ENCODE measurements at places on chromosomes 3 and 15.

DNA sequence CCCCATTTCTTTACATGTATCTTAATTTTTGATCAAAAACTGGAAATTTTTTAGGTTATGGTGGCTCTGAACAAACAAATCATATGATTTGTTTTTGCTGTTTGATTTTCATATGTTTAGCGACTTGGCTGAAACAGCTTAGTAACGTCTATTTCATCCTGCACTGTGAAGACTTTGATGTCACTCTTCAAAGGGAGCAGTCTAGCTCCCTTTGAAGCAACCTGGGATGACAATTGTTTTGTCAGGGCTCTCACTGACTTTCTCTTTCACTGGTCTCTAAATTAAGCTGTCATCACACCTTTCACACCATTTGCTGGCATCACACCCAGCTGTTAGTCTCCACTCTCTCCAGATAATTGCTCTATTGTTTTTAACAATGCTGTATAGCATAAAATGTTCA is 896.9 kb downstream of the IGSF11 start:
- no peak for DNase-seq

DNA sequence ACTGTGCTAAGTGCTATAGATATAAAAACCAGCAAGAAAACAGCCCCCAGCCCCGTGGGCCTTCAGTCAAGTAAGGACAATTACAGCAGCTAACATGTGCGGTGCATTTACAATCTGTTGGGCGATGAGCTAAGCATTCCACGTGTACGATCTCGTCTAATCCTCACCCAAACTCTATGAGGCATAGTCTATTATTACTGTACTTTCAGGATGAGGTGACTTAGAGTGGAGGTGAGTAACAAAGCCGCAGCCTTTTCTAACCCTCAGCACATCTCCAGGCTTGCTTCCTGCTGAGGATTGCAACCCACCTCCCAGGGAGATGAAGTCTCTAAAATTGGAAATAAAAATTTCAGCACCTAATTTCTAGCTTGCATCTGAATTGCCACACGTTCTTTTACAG is 53.2 kb upstream of the MCF2L2 start:
- DNase-seq, result no peak

- DNase-seq, result peak; percentile 90
Measured at GRCh38 chr3:148697306-148698189, at the start of gene AGTR1. Gene AGTR1, plus strand, starts transcription at chr3:148697903. Its CDS starts 43,133 bp downstream, at chr3:148741036.

- DNase-seq, result no peak
Measured at GRCh38 chr3:11613851-11614487, 29.7 kb downstream of the VGLL4 start.

GRCh38 chr3:177249203-177249602 is 51.9 kb upstream of the TBL1XR1 start:
- DNase-seq, result no peak

DNA sequence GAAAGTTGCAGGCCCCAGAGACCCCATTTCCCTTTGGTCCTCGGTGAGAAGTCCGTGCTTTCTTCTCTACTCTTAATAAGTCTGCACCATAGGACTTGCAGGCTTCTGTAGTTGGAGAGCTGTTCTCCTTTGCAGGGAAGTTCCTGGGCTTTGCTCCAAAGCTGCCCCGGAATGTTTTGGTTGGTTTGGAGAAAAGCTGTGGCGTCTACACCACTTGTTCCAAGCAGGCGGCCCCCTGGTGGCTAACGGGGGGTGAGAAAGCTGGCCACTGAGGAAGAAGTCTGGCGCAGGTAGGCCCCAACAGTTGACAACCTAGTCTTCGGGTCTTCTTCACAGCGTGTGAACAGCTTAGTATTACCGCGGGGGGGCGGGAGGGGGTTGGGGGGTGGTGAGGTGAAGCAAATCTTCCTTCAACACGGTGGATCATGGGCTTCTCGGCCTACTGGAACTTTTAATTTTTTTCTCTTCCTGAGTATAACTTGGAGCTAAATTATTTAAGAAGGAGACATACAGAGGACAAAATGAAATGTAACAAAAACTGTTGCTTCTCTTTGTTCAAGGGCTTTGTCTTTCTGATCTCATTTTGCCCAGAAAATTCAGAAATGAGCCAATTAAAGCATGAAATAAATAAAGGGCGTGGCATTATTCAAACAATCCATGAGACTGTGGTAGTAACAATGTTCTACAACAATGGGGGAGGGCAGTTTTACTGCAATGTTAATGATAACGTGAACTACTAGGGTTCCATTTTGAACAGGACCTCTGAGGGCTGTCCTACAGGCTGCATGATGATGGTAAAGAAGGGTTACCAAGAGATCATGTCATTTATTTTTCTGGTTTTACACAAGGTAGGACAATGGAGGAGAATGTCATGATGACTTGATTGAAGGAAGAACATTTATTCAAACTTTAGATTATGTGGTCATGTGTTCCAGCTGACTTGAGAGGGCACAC is 2.2 kb upstream of the THRB start:
- DNase-seq, result peak; percentile 77

DNA sequence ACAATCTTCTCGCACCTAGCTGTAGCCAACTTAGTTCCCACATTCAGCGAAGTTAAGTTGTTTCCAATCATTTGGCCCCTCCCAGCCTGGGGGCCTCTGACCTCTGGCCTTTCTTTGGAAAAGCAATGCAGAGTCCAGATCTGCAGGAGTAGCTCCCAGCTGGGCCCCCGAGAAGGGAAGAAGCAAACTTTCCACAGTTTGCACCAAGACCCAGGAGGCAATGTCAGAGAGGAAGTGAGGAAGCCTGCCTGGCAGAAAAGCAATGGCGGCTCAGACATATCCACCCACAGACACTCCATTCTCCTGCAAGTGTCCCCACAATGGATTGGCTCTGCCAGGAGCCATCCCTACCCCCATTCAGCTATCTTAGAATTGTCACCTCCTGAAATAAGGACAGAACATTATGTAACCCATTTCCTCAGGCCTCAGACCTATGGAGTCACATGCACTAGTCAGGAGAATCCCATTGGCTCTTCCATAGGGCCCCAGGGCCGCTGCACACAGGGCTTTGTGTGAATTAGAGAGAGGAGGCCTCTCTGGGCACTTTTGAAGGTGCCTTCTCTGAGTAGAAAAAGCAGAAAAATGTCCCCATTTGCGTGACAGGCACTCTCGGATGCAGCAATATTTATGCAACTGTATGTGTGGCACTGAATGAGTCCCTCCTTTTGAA is 3.0 kb upstream of the BUB1B start:
- no peak for DNase-seq

DNA sequence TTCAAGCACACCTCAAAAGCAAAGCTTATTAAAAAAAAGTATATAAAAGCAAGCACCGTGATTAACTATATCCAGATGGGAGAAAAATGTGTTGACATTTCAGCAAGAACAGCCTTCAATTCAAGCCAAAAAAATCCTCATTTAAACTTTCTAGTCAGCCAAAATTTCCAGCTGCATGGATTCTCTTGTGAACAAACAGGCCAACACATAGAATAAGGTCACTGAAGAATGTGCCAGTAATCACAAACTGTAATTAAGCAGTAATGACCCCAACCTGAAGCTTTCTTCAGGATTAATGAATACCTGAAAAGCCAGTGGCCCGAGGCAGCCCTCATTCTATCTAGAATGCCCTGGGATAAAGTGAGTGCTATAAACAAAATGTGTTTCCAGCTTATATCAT is 130.7 kb upstream of the KCNMB2 start:
- DNase-seq, result peak; percentile 50

GRCh38 chr3:192106543-192106942 is 620.8 kb downstream of the FGF12 start:
- DNase-seq, result no peak

- no peak for DNase-seq
Measured at GRCh38 chr15:24899367-24899766, 55.4 kb upstream of the SNRPN start.

DNA sequence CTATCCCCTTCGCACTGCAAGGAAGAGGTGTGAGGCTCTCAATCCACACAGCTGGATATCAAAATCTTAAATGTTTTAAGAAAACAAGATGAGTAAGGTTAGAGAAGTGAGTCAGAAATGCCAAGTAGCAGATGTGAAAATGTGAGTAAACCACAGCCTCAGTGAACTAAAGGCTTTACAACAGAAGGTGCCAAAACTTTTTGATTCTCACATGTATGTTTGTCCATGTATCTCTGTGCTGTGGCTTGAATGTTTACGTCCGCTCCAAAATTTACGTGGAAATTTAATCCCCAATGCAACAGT is 126.8 kb upstream of the PFN2 start:
- no peak for DNase-seq

DNA sequence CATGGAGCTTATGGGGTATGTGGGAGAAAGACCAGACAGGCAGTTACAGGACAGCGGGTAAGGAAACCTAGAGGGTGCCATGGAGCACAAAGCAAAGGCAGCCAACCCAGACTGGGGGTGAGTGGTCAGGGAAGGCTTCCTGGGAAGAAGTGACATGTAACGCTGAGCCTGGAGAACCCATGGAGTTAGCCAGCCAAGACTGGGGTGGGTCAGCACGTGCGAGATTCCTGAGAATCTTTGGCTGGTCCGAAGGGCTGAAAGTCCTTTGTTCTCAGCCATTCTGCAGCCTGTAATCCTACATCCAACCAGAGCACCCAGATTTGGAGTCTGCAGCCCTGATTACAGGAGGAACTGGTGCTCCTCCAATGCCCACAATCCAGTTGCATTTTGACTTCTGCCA is 120.1 kb upstream of the WNT5A start:
- DNase-seq, result no peak

GRCh38 chr3:37124435-37124834 is 49.9 kb downstream of the LRRFIP2 start:
- DNase-seq, result no peak

GRCh38 chr15:68197661-68198437 is 7.3 kb downstream of the CALML4 start:
- DNase-seq, result no peak

Measured in right hindlimb (tissue), 1 donor.